ENCODE measurements at places on chromosomes 11 and 22.

- DNase-seq = peak; percentile 15
Measured at GRCh38 chr22:25630447-25630846, 66.0 kb downstream of the GRK3 start.

- no peak for DNase-seq
Measured at GRCh38 chr11:130608287-130608686, 159.8 kb downstream of the ADAMTS15 start.

DNA sequence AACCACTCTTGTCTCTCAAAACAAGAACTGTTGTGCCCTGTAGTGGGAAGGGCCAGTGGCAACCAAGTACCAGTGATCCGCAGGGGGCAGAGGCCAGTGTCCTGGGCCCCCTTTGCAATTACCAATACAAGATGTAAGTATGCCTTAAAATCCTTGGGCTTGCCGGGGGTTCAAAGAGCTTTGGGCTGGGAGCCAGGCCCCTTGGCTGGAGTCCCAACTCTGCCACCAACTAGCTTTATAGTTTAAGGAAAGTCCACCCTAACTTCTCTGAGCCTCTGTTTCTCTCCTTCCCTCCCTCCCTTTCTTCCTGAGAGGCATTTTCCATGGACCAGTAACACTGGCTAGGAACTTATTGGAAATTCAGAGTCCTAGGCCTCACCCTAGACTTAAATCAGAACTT, 15.5 kb downstream of the CLMP start:
- DNase-seq = no peak

- DNase-seq = no peak
Measured at GRCh38 chr11:119729581-119729927, 554 bp upstream of the NECTIN1 start.

DNA sequence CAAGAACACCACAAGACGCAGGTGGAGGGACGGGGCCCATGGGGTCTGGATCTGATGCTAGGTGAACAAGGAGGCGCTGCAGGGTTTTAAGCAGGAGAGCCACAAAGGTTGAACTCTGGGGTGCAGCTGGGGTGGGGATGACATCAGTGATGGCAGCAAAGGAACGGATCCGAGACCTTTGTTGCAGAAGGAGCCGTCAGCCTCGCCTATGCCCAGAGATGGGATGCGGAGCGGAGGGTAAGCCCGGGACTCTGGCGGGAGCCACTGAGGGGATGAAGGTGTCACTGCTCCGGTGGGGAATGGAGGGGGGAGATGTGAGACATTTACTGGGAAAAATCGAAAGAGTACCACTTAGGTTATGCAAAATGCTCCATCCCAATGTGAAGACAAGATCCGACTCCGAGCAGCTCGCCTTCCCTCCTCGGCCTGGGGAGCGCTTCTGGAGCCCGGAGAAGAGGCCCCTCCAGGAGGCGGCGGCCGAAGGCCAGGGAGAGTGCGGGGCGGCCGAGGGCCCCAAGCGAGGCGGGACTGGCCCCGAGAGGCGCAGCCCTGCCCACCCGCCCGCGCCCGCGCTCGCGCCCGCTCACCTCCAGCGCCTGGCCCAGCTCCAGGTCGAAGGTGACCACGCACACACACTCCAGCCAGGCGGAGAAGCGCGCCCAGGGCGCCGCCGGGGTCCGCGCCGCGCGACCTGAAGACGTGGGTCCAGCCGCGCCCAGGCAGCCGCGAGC, 422 bp downstream of the DENND6B start:
- DNase-seq = peak; percentile 14

DNA sequence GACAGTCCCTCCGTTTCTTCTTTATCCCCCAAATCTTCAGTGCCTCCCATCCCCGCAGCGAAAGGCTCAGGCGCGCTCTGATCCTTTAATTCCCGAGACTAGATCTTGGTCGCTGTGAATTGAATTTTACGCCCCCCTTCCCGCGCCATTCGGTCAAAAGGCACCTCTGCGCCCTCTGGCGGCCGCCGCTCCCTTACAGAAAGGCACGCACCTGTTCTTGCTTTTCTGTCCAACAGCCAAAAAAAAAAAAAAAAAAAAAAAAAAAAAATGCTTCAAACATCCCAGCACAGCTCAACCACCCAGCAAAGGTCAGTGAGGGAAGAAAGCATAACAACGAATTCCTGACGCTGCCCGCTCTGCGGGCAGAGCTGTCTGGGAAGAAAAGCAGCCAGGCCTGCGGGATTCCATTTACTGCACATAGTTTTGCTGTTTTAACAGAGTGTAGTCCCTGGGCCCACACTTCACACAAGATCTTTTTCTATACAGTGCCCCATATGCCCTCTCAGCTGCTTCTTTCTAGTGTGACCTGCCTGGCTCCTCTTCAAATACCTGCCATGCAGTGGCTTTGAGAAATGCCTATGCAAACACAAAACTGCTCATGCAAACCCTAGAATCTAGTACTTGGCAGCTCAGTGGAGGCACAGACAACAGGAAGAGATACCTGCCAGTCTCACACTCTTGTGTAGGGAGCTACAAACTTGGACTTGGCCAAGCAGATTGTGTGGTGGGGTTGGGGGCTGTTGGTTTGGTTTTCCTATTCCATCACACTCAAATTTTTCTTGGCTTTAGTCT, 1.3 kb upstream of the ESAM start:
- DNase-seq = peak; percentile 74

DNA sequence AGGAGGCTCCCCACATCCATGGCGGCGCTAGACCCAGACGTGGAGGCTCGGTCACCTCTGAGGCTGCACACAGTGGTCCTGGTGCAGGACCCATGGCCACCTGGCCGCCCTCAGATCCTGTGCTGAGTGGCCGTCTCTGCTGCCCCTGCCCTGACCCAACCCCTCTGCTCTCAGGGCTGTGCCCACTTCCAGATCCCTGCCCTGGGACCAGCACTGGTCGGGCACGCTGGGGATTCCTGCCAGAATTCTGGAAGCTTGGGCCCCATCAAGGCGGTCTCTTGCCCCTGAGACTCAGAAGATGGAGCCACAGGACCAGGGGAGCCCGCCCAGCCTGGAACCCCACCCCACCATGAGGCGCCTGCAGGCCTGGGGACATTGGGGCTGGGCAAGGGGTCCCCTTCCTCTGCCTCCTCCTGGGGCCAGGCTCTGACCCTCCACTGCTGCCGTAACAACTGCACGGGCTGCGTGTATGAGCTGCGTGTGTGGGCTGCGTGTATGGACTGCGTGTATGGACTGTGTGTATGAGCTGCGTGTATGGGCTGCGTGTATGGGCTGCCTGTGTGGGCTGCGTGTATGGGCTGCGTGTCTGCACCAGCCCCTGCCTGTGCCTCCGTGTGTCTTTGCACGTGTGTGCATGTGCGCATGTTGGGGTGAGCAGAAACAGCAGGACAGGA, 48.7 kb downstream of the IGLL1 start:
- DNase-seq = no peak

- DNase-seq = peak; percentile 97
Measured at GRCh38 chr22:28711820-28712777, 29.5 kb downstream of the CHEK2 start.

DNA sequence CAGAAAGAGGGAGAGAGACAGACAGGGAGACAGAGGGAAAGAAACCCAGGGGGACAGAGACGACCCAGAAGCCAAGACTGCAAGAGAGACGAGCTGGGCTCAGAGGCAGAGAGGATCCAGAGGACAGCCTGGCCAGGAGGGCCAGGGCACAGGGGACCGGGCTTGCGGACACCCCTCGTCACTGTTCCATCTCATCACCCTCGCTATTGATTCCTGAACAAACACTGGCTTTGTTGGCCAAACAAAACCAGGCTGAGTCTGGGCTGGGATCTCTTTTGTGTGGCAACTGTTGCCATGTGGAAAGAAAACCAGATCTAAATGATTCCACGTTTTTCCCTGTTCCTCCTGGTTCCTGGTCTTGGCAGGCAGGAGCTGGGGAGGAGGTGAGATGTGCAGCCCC, 339.4 kb downstream of the MN1 start:
- no peak for DNase-seq

- DNase-seq = peak; percentile 41
Measured at GRCh38 chr11:12868315-12869073, 140.6 kb upstream of the RASSF10 start.
